ENCODE measurements at places on chromosomes 12 and 14.
A peak's percentile ranks its signal among the peaks of the same experiment; 100 is the strongest.

- DNase-seq, result no peak
These were observed 111.2 kb upstream of the SLC38A2 start for GRCh38 chr12:46483572-46484395.

DNA sequence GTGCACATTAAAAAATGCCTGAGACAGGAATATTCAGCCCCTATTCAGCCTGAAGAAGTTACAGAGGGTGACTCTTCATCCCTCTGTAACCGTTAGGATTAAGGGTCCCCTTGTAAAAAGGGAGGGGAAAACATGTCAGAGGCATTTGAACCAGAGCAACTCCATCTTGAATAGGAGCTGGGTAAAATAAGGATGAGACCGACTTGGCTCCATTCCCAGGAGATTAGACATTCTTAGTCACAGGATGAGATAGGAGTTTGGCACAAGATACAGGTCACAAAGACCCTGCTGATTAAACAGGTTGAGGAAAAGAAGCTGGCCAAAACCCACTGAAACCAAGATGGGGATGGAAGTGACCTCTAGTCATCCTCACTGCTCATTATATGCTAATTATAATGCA lies 19.9 kb upstream of the MDM1 start:
- peak; percentile 33 for DNase-seq

DNA sequence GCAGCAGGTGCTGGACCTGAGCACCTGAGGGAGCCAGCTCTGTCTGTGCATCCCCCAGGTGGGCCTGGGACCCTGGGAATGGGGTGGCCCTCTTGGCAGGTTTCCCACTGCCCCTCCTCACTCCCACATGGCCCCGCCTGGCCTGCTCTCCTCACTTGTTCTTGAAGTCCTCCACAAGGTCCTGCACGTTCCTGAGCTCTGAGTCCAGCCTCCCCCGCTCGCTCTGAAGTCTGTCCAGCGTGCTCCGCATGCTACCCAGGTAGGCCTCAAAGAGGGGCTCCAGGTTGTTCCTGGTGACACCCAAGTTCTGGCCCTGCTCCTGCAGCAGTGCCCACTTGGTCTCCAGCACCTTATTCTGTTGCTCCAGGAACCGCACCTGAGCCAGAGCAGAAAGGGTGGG lies 2.9 kb downstream of the KRT79 start:
- no peak for DNase-seq

DNA sequence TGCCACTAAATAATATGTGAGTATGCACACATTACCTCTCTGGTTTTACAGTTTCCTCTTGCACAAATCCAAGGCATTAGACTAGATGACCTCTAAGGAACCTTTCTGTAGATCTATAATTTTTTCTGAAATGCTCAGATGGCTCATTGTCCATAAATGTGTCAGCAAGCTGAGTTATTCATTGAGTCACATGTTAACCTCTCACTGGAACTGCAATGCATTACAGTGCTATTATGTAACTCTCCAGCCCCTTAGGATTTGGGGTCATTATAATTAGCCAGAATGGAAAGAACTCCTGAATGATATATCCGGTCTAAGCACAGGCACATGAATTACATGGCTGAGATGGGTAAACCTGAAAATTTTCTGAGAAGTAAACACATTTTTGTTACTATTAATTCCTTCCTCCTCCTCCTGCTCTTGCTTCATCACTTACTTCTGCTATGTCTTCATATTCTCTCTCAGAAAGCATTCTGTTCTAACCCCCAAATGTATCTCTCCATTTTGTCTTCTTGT lies 20.3 kb upstream of the DRAM1 start:
- DNase-seq, result peak; percentile 77

DNA sequence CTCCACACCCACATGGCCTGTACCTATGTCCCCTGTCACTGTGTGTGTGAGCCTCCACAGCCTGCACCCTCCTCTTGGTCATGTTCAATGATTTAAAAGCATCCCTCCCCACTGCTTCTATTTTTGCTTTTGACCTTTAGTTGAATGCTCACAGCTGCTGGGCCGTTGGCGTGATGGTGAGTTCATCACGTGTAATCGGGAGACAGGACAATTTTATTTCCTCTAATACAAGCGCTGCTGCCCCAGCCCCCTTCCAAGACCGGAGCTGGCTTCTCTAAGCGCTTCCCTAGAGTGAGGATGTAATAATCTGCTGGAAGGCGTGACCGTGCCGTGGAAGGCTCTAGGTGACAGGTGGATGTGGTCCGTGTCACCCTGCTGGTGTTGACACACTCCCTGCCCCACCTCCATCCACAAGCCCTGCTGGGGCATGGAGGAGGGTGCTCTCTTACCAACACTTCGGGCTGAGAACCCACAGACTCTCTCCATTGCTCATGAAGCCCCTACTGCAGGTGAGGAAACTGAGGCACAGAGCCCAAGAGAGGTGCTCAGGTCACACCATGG lies 25.4 kb downstream of the CCDC85C start:
- DNase-seq, result no peak

DNA sequence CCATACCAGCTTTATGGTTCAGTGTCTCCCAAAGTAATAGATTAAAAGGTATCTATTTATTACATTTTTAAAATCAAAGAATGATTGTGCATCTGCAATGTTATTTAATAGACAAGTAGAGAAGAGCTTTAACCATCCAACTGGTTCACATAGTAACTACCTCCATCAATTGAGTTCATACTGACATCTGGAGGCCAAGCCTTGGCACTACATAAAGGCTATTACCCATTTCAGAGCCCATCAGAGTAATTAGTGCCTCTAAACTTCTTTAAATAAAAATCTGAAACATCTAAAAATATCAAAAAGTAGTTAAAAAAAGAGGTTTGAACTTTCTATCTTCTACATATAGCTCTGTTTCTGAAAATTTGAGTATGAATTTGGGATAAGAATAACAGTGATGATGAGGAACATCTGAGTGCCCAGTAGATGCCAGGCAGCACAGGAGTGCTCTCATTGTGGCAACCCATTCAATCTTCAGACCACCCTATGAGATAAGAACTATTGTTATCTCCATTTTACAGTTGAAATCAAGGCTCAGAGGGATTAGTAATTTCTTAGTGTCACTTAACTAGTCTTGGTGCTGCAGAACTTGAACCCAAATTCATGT lies 132.9 kb upstream of the DAAM1 start:
- peak; percentile 6 for DNase-seq

DNA sequence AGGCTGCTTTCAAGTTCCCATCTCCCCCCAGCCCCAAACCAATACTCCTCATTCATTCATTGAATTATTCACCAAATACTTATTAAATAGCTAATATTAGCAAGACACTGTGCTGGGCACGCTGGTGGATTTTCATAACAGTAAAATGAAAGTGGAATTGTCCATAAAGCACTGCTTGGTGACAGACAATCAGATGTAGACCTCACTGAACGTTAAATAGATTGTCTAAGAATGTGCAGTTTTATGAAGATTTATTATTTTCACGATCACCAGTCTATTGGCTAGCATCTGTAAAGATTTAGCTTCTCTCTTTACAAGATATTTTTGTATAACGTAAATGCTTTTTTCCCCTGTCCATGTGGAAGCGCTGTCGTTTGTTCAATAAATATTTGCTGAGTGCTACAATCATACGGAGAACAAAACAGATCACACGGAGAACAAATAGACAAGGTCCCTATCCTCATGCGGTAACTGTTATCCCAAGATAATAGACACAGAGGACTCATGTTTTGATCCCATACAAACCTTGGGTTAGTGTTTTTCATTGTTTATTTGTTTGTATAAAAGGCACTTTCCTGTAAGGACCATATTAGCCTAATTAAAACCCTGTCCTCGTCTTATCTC lies 397.6 kb downstream of the BCAT1 start:
- no peak for DNase-seq

GRCh38 chr14:63551332-63551731 lies 8.2 kb upstream of the PPP2R5E start:
- peak; percentile 60 for DNase-seq

- DNase-seq, result no peak
These were observed 1.5 kb downstream of the TSHR start for GRCh38 chr14:80956922-80957321.

DNA sequence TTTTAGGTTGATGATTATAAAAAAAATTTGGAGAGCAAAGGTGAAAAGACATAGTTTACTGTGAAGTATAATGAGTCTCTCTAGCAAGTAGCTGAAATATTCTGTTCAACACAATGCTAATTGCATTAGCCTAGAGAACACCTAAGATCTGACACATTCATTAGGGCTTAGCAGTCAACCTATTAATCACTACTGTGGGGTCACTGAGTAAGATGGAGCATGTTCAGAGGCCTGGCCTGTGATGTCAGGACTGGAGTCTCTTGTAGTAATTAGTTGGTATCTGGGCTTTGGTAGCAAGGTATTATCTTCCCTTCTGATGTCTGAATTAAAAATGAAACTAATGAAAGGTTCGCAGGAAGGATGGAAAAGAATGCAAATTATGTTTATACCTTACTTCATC lies 112.7 kb downstream of the SLC16A7 start:
- peak; percentile 3 for DNase-seq

DNA sequence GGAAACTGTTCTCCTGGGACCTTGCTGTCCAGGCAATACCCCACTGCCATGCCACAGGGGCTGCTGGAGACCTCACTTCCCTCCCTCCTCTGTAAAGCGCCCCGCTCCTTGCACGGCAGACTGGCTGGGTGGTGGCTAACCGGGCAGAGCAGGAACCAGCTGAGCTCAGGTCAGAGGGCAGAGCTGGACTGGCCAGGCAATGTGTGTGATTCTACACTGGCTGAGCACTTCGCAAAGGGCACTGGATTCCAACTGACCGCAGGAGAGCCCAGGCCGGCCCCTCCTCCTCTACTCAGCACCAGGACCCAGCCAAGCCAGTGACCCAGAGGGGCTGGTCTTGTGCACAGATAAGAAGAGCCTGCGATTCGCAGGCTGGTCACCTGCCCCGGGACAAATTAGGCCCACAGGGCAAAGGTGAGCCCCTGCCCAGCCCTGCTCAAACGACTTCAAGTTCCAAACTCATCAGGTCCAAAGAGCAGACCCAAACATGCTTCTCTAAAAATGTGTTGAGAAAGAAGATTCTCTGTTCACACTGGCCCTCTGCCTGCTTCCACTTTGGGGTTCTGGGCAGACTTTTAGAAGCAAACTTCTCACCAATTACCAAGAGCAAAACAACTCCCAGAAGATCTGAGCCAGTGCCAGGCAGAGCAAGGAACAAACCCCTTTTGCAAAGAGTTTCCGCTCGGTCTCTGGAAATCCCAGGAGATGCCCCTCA lies 54.9 kb upstream of the DIO3 start:
- DNase-seq, result no peak

DNA sequence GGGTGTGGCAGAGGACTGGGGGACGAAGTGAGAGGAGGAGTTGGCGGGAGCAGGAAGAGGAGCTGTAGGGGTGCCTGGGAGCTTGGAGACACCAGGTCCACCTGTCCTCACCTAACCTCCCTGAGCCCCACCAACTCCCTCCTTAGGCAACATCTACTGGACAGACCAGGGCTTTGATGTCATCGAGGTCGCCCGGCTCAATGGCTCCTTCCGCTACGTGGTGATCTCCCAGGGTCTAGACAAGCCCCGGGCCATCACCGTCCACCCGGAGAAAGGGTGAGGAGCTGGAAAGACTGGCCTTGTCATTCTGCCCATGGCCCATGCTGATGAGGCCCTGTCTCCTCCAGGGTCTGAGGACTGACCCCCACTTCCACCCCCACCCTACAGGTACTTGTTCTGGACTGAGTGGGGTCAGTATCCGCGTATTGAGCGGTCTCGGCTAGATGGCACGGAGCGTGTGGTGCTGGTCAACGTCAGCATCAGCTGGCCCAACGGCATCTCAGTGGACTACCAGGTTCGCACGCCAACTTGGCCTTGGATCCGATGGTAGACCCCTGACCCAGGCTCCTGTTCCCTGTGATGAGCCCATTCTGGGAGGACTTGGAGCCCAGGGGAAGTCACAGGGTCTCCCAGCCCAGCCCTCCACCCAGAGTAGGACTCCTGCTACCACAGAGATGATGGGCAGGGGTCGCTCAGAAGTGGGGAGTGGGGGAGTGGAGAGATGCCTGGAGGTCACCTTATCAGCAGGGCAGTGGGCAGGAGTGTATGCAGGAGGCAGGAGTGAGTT lies 32.5 kb upstream of the NXPH4 start:
- DNase-seq, result no peak

DNA sequence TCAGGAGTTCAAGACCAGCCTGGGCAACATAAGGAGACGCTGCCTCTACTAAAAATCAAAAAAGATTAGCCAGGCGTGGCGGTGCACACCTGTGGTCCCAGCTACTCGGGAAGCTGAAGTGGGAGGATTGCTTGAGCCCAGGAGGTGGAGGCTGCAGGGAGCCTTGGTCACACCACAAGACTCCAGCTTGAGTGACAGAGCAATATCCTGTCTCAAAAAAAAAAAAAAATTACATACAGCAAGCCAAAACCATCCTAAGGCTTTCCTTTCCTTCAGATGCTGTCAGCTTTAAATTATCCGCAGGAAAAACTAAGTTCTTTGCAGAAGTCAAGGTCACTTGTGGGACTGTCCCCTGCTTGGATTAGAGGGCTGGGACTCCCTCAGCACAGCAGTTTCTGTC lies 1.3 kb downstream of the CS start:
- DNase-seq, result no peak

DNA sequence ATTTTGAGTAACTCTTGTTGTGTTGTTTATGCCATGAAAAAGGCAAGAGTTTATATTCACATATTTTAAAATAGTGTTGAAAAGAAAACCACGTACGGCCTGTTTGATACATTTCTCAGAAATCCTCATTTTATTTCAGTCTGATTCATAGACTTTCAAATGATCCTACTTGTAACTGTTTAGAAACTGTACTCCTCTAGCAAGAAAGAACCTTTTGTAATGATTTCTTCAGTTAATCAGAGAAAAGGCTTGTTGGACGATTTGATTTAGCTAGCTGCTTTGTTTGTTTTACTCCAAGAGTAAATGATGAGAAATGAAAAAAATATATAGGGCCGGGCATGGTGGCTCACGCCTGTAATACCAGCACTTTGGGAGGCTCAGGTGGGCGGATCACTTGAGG lies 17.2 kb downstream of the FBXO34 start:
- DNase-seq, result no peak

DNA sequence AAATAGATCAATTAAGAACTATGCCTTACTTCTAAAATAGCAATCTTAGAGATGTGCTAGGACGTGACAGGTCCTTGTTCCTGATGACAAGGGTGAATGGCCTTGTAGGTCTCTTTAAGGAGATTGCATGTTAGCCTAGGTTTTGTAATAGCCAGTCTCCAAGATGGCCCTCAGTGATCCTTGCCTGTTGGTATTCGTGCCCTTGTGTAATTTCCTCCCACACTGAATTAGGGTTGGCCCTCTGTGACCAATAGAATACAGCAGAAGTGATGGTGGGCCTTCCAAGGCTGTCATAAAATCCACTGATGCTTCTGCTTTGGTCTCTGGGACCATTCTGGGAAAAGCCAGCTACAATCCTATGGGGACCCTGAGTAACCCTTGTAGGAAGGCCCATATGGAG lies 38.2 kb upstream of the SNX6 start:
- no peak for DNase-seq

All from NCI-H226 (cell line).